ENCODE measurements at places on chromosomes 5 and 9.
A peak's percentile ranks its signal among the peaks of the same experiment; 100 is the strongest.

- DNase-seq: no peak
These were observed 96.4 kb upstream of the ELL2 start for GRCh38 chr5:96058084-96058483.

GRCh38 chr5:146020100-146020499 is 83.7 kb downstream of the SH3RF2 start:
- DNase-seq: no peak

- no peak for DNase-seq
These were observed 12.0 kb downstream of the NDST1 start for GRCh38 chr5:150519978-150520377.

- DNase-seq: no peak
These were observed 49.1 kb downstream of the GABRA1 start for GRCh38 chr5:161897033-161897432.

DNA sequence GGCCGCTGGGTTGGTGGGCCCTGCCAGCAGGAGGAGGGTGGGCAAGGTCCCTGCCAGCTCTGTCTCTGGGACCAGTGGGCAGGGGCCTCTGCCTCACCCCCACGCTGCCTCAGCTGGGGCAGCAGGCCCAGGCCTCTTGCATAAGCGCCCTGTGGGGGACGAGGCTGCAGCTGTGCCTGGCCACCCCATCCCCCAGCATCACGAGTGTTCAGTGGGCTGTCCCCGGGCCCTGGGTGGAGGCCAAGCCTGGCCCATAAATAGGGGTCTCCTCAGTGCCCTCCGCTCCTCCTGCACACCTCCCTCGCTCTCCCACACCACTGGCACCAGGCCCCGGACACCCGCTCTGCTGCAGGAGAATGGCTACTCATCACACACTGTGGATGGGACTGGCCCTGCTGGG is at the start of gene PTGDS:
Gene PTGDS, plus strand, starts transcription at position 282 of the 400 bp plus-strand sequence. Its CDS starts 75 bp downstream, at position 357.
- no peak for DNase-seq

DNA sequence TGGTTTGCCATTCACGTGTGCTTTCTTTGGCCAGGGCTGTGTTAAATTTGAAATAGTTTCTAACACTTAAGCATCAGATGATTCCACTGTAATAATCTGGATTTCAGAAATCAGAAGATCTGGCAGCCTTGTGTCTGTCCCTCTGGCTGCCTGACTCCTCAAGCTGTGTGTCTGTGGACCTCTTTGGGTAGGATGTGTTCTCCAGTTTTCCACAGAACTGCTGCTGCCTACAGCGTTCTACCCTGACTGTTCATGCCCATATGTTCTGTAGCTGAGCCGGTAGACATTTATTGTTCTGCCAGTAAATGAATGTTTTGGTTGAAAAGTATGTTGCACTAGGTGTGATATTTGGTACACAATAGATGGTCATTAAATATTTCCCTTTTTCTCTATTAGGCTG is 81.3 kb downstream of the SH3GL2 start:
- no peak for DNase-seq

GRCh38 chr9:14111696-14112095 is 202.2 kb downstream of the NFIB start:
- peak; percentile 46 for DNase-seq

- no peak for DNase-seq
These were observed 60.1 kb downstream of the AMBP start for GRCh38 chr9:114017741-114018715.

GRCh38 chr5:178538741-178539229 is 51.4 kb downstream of the COL23A1 start:
- peak; percentile 38 for DNase-seq

- no peak for DNase-seq
These were observed 123.9 kb upstream of the ADAMTSL1 start for GRCh38 chr9:18350036-18350435.

All from fibroblast of skin of abdomen (primary cell).